ENCODE measurements at places on chromosomes 16 and 17.

DNA sequence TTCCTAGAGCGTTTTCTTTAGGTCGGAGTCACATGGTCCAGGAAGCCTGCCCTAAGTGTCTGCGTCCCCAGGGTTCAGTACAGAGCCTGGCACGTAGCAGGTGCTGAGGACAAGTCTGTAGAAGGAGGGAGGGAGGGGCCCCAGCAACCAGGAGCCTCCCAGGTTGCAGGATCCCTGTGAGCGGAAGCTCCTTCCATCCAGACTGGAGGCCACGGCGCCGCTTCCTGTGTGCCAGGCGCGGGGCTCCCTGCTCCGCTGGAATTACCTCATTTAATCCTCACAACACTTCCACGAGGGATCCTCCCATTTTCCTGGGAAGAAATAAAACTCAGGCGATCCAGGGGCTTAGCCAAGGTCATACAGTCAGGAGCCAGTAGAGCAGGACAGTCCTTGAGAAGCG lies 22.1 kb downstream of the TRARG1 start:
- no peak for DNase-seq

- peak; percentile 70 for DNase-seq
Measured at GRCh38 chr17:81322271-81323082, 27.4 kb upstream of the SLC38A10 start.

GRCh38 chr16:57502048-57502775 lies 15.9 kb upstream of the DOK4 start:
- DNase-seq: no peak

GRCh38 chr17:8016632-8017424 lies 14.4 kb downstream of the GUCY2D start:
- DNase-seq: peak; percentile 73

DNA sequence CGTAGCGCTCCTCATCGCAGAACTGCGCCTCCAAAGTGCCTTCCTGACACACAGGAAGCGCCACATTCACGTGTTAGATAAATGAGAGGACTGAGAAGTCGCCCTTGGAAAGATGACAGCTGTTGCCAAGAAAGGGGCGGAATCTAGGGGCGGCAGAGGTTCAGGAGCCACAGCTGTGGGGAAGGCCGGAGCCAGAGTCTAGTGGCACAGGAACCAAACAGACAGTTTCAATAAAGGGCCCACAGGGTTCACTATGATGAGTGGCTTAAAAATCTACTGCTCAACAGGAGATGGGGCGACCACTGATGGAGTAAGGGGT lies 4.7 kb downstream of the FLCN start:
- DNase-seq: no peak

GRCh38 chr17:55005520-55005919 lies 37.0 kb downstream of the STXBP4 start:
- DNase-seq: no peak

DNA sequence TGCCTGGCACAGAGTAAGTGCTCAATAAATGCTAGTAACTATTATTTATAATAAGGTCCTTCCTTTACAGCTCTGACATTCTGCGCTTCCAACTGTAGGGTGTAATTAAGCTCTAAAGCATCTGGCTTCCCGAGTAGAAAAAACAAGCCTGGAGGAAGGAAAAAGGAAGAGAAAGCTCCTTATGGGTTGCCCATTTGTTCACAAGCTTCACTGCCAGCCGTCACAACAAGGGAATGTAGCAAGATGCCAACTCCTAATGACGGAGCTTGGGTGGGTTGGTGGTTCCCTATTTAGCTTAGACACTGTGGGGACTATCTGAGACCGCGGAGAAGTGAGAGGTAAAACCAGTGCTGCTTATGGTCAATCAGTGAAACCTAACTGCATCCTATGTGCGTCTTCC lies 7.3 kb upstream of the RPRML start:
- no peak for DNase-seq

All from activated T-cell treated with anti-CD3 and anti-CD28 coated beads, Interleukin-2, amount 50 U/mL, for 48 hours (primary cell).